Inflammatory macrophage treated with lipopolysaccharide for 4 hours (primary cell): ENCODE measurements at places on chromosomes 11 and 22.

DNA sequence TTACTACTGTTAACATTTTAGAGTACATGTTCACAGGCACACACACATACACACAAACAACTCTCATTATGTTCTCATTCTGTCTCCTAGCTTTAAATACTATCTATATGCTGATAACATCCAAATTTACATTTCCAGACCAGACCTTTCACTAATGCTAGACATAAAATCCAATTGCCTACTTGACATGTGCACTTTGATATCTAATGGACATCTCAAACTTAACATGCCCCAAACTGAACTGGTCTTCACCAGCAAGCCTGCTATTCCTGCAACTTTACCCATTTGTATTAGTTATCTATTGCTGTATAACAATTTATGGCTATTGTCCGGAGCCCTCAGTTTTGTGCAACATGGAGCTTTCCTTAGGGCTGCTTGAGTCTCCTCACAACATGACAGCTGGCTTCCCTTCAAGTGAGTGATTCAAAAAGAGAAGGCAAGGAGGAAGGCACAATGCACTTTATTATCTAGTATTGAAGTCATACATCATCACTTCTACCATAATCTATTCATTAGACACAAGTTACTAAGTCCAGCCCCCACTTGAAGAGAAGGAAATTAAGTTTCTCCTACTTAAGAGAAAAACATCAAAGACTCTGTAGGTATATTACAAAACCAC lies 3.0 kb downstream of the SLC36A4 start:
- DNase-seq: no peak

DNA sequence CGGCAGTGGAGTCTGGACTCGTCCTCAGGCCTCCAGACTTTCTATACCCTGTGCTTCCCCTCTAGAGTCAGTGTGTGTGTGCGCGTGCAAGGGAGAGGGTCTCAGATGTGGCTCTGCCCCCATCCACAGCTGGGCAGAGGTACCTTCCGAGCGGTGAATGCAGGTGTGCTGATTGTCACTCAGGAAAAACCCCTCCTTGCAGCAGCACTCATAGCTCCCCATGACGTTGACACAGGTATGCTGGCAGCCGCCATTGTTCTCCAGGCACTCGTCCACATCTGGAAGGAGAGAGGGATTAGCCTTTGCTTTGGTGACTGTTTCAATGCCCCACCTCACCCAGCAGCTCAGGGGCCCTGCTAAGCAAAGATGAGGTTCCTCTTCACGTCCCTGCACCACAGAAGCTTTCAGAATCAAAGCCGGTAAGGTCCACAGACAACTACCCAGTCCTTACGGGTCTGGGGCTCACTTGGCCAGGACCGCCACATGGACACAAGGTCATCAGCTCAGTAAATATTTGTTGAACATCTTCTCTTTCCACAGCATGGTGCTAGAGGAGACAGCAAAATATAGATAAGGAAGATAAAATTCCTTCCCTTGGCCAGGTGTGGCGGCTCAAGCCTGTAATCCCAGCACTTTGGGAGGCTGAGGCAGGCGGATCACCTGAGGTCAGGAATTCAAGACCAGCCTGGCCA lies 16.9 kb downstream of the SCUBE2 start:
- DNase-seq: no peak

GRCh38 chr11:70820311-70820710 lies 422.0 kb downstream of the CTTN start:
- DNase-seq: no peak

DNA sequence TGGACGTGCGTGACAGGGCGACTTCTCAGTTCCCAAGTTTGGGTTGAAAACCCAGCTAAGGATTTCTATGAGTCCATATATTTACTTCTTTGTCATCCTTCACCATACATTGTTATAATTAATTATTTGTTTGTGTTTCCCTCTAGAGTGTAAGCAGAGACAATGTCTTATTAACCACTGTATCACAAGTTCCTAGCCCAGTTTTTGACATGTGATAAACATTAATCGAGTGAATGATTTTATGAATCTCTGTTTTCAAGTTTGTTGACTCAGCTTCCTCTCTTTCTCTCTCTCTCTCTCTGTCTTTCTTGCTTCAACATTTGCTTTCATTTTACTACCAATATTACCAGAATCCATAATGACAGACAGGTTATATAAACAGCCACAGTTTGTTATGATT lies 1259.6 kb upstream of the TENM4 start:
- DNase-seq: no peak

- DNase-seq: no peak
Measured at GRCh38 chr11:898143-898511, 12.5 kb downstream of the CHID1 start.
